ENCODE measurements at places on chromosomes 11 and 22.

DNA sequence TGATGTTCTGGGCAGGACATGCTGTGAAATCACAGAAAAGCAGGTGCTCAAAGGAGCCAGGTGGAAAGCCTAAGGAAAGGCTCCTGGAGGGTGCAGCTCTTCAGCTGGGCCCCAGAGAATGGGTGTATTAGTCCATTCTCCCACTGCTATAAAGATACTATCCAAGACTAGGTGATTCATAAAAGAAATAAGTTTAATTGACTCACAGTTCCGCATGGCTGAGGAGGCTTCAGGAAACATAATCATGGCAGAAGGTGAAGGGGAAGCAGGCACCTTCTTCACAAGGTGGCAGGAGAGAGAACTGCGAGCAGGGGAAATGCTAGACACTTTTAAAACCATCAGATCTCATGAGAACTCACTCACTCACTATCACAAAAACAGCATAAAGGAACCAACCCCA is 43.1 kb upstream of the DEUP1 start:
- DNase-seq = no peak

DNA sequence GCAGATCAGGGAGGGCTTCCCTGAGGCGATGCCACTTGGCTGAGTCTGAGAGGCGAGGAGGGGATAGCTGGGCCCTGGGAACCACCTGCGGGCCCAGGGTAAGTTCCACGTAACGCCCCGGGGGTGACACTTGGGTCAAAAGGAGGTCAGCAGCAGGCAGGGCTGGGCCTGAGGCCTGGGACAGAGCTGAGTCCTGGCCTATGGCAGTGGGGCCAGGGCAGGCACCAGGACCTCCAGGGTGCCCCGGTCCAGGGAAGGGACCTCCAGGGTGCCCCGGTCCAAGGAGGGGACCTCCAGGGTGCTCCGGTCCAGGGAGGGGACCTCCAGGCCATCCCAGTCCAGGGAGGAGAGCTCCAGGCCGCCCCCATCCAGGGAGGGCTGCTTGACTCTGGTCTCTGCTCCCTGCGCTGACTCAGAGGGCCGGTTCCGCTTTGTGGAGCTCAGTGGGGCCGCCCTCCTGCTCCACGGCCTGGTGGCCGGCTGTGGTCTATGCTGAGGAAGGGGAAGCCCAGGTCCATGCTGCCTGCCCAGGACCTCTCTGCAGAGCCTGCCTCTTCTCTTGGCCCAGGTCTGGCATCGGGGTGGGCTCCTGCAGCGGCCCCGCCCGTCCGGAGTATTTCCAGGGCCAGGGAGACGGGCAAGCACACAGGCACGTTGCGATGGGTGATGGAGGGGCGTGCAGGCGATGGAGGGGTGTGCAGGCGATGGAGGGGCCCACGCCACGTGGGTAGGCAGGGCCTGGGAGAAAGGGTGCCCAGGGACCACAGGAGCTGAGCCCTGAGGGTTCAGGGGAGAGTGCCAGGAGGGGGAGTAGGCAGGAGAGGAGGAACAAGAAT is 19.5 kb upstream of the WNT7B start:
- no peak for DNase-seq

DNA sequence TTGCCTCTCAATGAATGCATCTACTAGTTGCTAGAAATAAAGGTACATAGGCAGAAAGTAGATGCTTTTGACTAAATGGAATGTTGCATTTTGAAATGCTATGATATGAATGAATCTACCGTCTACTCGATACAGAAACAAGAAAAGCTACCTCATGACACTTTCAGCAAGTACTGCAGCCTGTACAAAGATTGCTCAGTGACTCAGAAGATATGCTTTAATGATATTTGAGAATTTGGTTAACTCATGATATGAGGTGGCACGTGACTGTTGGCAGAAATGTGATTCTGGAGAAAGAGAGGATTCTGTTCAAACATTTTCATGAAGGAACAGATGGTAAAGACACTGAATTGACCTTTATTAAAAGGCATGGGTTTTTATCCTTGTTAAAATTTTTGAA is 76.0 kb downstream of the HSD17B12 start:
- no peak for DNase-seq

DNA sequence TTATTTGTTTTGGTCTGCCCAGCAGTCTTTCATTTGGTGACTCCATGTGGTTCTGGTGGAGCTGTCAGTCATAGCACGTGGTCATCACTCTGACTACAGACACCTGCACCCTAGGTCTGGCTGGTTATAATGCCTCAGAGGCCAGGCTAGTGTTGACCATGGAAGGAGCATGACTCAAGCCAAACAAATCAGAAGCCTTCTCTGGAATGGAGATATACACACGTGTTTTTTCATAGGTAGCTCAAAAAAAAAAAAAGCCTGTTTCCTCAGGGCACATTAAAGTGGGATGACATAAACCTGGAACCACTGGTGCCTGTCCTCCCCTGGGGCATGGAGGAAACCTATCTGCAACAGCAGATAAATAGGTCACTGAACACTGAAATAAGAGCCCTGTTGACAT is 8.1 kb upstream of the PLAAT3 start:
- DNase-seq = no peak

- peak; percentile 62 for DNase-seq
These were observed 522.3 kb downstream of the BRD1 start for GRCh38 chr22:49305214-49305965.

- DNase-seq = no peak
These were observed 239.9 kb upstream of the RAG2 start for GRCh38 chr11:36837831-36838437.

All from activated naive CD4-positive, alpha-beta T cell treated with anti-CD3 and anti-CD28 coated beads, Interleukin-2, amount 50 U/mL, for 16 hours (primary cell).